NCI-H82 (cell line): ENCODE measurements at places on chromosomes 5 and 9.

DNA sequence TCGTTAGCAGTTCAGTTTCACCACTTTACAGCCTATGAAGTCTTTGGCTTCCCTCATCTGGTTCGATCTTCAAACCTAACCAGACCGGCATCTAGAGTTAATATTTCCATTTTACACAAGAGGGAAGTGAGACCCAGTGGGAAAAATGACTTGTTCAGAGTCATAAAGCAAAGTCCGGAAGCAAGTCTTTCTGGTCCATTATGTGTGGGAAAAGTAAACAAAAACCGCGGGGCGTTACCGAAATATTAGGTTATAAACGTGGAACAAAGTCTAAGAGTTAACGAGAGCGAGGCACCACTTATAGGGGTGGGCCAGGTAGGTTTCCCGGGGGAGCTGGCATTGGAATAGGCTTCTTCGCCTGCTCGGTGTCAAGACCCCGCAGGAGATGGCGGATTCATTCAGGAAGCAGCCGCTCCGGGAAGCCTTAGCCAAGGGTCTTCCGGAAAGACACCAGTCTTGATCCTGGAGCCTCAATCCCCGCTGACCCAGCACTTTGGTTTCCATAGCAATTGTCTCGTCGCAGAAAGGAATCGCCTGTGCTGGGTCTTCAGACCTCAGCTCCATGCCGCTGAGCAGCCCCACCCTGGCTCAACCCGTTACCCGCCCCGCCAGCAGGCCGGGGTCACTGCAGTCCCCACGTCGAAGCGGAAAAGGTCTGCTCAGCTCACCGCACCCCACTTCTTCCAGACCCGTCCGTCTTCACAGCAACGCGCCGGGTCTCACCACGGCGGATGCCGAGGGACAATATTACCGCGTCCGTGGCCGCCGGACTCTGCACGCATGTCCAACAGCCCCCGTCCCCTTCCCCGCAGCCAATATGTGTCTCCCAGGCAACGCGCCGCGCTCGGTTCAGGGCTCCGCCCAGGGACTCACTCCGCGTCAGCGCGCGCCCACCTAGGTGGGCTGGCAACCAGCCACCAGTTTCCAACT is at the start of gene C5orf52:
TSS of gene C5orf52 (plus strand) at position 872 of the 930 bp plus-strand sequence. CDS start 82 bp downstream, outside the sequence.
- no peak for DNase-seq

DNA sequence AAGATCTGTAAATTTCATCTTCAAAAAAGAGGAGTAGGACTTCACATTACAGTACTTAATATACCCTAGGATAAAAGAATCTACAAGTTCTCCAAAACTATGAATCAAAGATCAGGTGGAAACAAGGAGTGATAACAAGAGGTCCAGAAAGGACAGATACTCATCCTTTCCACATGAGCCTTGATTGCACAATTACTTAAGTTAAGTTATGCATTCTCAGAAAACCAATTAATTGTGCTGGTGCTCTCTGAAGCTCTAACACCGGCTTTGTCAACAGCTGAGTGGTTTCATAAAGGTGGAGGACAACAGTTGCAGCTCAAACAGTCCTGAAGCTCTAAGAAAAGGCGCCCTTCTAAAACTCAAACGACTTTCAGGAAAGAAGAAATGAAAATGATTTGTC is 251.9 kb downstream of the BNC2 start:
- DNase-seq: peak; percentile 45

DNA sequence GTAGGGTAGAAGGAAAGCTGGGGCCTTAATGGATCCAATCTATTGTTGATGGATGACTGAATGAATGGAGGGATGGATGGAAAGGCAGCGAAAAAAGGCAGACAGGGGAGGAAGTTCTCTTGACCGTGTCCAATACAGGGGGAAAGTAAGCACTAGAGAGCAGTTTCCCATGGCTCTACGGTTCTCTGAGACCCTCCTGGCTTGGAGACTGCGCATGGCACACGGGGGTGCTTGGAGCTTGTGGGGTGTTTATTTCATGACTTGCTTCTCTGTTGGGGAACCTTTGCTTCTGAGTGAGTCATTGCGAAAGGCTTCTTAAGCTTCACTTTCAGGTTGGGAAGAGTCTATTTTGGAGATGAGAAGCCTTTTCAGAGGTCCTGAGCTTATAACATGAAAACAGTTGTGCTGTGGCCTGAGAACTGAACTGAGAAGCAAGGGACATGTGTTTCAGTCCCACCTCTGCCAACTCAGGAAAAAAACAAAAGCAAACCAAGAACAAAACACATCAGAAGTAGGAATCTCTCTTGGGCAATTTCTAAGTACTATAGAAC is 12.8 kb upstream of the TEX48 start:
- DNase-seq: no peak

GRCh38 chr9:107584186-107584585 is 94.6 kb upstream of the KLF4 start:
- DNase-seq: no peak

GRCh38 chr9:2419347-2419746 is 202.2 kb upstream of the VLDLR start:
- no peak for DNase-seq

DNA sequence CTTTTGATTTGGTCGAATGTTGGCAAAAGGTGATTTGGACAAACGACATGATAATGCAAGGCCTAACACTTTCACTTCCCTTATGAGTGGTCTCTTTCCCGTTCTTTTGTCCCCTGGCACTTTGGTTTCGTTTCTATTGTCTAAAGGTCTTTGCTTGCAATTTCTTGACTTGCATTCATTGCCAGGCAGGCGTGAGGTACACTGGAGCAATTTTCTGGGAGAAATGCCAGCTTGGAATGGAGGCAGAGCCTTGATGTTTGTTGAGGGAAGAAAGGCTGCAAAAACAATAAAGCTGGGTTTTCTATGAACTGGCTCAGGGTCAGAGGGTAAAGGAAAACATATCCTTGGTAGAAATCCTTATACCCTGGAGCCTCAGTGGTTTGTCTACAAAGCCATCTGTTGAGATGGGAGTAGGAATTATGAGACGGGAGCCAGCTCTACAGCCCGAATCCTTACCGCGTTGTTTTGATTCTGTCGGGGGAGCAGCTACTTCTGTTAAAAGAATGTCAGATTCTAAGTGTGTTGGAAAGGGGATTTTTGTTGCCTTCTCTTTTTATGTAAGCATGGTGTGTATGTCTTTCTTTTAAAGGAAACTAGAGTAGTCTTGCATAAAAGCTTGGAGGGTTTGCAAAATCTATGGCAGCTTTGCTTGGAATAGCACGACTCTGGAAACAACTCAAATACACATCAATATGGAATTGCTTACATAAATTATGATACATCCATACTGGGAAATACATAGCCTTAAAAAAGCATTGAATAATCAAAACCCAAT is 158.9 kb downstream of the RMI1 start:
- DNase-seq: no peak
